ENCODE measurements at places on chromosomes 13 and 19.

DNA sequence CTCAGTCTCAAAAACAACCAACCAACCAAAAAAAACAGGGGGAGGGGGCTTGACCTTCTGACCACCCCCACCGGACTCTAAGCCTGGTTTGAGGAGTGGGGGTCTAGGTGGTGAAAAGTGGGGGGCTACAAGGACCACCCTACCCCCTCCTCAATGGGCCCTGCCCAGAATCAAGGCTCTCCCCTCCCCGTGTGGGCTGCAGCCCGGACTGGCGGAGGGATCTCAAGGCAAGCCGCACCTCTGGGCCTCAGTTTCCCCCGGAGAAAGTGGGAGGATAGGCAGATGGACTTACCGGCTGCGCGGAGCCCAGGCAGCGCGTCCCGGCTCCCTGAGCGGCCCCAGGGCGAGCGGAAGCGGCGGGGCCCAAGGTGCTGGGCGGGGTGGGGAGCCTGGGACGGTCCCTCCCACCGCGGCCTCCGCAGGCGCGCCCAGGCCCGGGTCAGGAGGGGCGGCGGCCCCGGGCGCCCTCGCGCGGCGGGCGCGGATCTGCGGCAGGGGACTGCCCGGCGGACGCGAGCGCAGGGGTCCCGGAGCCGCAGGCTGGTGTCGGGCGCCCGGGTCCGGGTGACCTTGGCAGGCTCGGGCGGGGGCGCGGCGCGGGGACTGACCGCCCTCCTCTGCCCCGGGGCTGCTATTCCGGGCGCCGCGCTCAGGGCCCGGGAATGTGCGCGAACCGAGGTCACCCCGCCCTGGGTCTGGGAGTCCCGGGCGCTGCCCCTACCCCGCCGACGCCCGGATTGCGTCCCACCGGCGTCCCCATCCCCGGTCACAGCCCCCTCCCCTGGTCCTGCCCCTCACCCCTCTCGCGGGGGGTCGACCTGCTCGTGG is at the start of gene ADAMTSL5:
Gene ADAMTSL5 (minus strand): TSS at position 349 of the 828 bp plus-strand sequence. CDS start 2,076 bp downstream, outside the sequence.
- peak; percentile 86 for DNase-seq

DNA sequence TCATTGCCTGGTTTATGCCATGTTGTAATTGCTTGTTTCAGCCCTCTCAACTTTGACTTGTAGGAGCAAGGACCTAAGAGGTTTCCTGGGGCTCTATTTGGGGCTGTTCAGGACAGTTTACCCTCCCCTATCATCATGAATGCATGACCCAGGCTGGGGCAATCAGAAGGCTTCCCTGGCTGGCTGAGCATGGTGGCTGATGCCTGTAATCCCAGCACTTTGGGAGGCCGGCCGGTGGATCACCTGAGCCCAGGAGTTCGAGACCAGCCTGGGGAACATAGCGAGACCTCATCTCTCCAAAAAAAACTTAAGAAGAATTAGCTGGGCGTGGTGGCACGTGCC is 6.1 kb upstream of the LSM4 start:
- no peak for DNase-seq

DNA sequence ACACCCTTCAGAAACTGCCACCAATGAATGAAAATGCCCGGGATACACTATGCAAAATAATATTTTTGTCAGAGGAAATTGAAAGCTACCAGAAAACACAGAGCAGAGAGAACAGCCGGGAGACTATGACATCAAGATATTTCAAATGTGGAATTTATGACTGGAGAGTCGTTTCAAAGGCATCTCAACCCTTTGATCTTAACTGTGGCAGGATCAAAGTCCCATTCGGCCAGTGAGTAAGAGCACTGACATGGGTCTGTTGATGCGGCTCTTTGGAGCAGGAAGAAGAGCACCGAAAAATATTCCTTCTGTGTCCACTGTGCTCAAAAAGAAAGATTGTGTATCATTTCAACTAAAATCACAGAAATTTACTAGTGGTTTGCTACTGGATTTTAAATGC is 201.9 kb downstream of the RFC3 start:
- DNase-seq = no peak

- no peak for DNase-seq
Observed at GRCh38 chr13:52899206-52899605, 50.8 kb upstream of the PCDH8 start.

DNA sequence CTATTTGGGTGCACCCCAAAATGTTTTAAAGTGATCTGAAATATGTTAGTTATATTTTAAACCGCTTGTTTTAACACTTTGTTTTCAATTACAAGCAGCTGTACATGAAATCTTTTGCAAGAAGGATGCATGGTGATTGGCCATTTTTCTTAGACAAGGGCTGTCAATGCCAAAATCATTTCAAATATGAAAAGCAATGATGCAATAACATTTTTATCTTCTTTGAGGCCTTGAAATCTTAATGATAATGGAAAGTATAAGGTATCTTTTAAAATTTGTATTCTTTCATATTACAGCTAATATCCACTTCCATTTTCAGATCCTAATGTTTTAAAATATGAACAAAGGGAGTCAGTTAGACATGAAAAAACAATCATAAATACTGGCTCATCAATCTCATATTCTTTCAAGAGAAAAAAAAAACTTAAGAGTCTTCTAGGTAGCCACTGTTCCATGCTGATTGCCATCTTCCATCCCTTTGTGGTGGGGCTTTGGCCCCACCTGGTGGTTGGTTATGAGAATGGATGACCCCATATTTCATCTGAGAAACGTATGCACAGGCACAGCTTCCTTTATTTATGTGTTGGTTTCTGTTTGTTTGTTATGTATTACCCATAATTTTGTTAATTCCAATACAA is 330.3 kb upstream of the MIR17HG start:
- peak; percentile 54 for DNase-seq

- DNase-seq = no peak
Observed at GRCh38 chr19:38216785-38217641, 7.0 kb downstream of the DPF1 start.

DNA sequence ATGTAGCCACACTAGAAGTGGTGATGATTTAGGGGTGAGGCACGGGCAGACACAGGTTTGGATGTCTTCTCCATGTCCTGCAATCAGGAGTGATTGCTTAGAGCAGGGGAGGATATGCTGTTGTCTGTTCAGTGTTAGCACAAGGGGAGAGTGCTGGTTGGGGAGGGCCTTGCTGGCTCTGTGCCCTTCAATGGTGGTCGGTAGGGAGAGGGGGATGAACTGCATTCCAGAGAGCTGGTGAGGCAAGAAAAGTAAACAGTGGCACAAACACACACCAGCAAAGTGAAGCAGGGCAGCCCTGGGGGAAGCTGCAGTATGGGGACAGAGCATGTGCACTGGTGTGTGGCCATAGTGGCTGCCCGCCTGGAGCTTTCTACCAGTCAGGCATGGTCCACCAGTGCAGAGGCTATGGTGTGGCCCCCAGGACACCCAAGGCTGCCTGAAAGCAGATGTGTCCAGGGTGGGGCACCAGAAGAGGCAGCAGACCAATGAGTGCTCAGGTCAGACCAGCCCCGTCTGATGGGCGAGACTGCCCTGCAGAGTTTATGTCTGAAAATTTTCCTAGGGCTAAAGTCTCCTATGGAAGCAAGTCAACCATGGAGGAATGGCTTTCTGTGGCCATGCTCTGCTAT is 1676.9 kb downstream of the PCDH9 start:
- no peak for DNase-seq

GRCh38 chr13:114309086-114309485 is 5.2 kb upstream of the CHAMP1 start:
- DNase-seq = no peak

GRCh38 chr13:50140153-50140552 is 124.9 kb downstream of the KCNRG start:
- no peak for DNase-seq

DNA sequence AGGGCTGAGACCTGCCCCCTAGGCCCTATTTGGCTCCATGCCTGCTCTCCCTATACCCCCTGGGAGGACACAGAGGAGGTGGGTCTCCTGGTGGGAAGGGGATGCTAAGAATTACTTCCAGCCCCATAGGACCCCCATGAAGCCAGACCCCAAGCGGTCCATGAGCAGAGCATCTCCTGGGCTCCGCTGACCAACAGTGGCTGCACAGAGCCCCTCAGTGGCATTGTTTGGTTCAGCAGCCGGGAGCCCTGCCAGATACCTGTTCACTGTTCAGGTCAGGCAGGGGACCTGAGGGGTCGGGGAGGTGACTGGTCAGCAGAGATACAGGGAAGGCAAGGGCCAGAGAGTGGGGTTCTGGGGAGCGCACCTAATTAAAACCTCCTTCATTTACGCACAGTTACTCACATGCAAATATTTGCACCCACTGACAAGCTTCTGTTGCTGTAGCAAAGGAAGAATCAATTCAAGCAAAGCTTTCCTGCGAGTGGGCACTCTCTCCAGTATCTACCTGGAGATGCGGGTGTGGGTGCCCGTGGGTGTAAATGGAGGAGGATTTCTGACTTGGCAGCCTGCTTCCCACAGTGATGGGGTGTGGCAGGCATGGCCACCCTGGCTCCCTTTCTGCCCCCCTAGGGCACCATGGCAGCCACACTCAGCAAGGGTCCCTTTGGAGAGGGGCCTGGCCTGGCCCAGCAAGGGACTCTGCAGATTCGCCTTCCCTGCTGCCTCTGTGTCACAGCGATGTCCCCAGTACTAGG is 83.5 kb downstream of the CHST8 start:
- no peak for DNase-seq

DNA sequence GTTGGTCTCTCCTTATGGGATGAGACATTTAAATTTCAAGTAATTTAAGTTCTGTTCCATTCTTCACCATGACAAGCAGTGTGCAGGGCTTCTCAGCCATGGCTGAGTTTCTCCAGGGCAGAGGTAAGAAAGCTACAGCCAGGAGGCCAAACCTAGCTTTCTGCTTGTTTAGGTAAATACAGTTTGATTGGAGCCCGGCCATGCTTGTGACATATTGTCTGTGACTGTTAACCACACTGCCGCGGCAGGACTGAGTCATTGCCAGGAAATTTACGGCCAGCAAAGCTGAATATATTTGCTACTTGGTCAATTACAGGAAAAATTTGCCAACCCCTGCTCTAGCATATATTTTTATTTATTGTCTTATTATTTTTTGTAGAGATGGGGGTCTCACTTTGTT is 10.7 kb downstream of the NLRP8 start:
- peak; percentile 4 for DNase-seq

DNA sequence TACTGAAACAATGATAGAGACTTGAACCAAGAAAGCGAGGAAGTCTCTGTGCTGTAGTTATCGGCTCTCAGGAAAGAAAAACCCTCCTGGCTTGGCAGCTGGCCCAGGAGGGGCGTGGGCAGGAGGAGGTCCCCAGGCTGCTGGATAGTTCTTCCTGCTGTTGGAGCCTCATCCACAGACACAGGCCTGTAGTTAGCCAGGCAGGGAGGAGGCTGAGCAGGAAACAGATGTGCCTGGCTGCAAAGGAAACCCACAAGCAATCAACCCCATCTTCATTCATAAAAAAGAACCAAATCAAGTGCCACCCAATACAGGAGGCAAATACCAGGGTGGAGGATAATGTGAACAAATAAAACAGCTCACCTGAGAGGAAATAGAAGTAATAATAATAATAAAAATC is 86.2 kb downstream of the IRS2 start:
- no peak for DNase-seq

DNA sequence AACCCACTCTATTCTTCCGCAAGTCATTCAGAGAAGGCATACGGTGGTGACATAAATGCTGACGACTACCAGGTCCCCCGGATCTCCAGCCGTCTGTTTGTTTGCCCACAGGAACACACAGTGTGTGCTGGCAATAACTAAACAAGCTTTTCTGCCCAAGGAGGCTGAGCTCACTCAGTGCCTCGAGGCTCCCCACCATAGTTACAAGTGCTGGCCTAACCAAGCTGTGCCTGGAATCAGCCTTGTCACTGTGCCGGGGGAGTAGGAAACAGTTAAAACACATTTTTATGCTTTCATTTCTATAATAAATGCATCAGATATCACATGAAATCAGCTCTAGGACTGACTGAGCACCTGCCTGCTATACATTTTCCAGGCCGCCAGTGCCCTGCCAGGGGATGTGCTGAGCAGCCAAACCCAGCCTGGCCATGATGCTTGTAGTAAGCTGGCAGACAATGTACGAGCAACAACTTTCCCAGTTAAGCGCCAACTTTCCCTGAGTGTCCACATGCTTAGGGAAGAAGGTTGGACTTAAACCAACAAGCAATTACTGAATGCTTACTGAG is 28.1 kb downstream of the BRD4 start:
- peak; percentile 76 for DNase-seq

- DNase-seq = no peak
Observed at GRCh38 chr19:7904074-7905020, 670 bp downstream of the MAP2K7 start.

GRCh38 chr19:42114412-42114811 is 17.8 kb downstream of the POU2F2 start:
- DNase-seq = no peak

Data from activated CD4-positive, alpha-beta T cell treated with anti-CD3 and anti-CD28 coated beads for 36 hours (primary cell).